ENCODE measurements at places on chromosomes 5 and 9.

DNA sequence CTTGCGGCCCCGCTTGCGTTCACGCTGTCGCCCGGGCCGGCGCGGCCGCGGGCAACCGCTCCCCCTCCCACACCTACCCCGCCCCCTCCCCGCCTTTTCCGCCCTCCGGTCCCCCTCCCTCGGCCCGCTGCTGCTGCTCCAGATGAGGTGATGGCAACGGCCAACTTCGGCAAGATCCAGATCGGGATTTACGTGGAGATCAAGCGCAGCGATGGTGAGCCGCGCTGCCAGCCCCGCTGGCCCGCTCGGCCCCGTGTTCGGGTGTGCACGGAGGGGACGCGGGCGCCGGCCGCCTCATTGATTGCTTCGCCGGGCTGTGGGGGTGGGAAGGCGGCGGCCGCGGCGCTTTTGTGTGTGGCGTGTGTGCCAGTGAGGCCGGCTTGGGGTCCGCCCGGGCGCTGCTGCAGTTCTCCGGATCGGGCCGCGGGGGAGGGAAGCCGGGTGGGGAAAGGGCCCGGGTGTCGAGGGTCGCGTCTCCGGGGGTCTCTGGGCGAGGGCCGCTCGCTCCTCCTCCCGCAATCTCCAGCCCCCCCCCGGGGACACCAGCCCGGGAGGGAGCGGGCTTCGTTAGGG lies 403 bp downstream of the KIF2A start:
- DNase-seq = no peak
- H3K27ac ChIP-seq = peak overlapping the region; percentile 78
- H3K4me3 ChIP-seq = peak overlapping the region; percentile 92

DNA sequence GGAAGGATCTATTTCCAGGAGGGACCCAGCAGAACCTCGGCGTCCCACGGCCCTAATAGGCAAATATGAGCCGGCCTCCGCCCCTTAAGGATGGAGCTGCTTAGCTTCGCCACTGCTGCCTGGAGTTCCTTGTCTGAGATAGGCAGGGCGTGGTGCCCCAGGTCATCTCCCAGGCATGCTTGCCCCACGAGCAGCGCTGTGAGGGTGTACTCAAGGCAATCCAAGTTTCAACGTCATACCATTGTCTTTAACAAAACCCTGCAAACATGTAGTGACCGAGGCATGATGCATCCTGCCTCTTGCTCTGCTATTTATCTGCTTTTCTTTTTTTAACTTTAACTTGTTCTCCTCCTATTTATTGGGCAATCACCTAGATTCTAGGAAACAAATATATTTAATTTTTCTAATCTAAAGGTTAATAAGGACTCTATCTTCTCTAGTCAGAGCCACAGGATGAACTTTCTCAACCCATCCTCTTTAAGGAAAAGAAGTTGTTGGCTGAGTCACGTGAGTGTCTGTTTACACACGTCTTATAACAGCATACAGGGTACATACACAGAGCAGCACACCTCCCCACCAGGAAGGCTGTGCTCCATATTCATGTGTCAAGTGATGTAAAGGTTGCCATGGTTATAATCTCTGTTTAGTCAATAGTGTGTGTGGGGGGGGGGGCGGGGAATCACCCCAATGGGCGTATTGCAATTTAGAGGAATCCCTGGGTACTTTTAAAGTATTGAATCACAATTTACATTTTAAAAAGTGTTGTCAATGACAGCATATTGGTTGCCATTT lies 27.3 kb upstream of the ZSWIM6 start:
- no peak overlapping the region for H3K27ac ChIP-seq
- DNase-seq = no peak
- no peaks in the 10 kb centered on the region for H3K27me3 ChIP-seq
- no peaks in the 10 kb centered on the region for H3K36me3 ChIP-seq
- H3K4me1 ChIP-seq = no peaks in the 10 kb centered on the region

GRCh38 chr5:52757527-52757926 lies 30.2 kb upstream of the ITGA1 start:
- H3K4me3 ChIP-seq = no peak overlapping the region
- H3K4me1 ChIP-seq = no peaks in the 10 kb centered on the region
- H3K36me3 ChIP-seq = no peaks in the 10 kb centered on the region
- H3K27me3 ChIP-seq = no peaks in the 10 kb centered on the region

DNA sequence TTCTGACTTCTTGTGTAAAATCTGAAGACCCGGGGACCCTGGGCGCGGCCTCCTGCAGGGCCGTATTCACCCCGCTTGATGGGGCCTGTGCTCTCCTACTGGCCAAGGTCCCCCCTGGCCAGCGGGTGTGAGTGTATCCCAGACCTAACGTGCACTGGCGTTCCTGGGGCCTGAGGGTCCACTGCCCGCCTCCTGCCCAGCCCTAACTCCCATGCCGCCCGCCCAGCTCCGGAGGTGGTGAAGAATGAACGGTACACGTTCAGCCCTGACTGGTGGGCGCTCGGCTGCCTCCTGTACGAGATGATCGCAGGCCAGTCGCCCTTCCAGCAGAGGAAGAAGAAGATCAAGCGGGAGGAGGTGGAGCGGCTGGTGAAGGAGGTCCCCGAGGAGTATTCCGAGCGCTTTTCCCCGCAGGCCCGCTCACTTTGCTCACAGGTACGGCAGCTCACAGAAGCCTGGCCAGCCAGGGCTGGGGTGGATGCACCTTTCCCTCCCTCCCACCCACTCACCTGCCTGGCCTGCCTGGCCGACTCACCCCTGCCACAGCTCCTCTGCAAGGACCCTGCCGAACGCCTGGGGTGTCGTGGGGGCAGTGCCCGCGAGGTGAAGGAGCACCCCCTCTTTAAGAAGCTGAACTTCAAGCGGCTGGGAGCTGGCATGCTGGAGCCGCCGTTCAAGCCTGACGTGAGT lies 9.5 kb downstream of the GRK6 start:
- H3K27ac ChIP-seq = no peak overlapping the region
- no peak for DNase-seq
- no peaks in the 10 kb centered on the region for H3K27me3 ChIP-seq
- H3K4me3 ChIP-seq = no peak overlapping the region
- peaks cover 18% of the 10 kb centered on the region for H3K4me1 ChIP-seq
- H3K36me3 ChIP-seq = peaks cover 85% of the 10 kb centered on the region

DNA sequence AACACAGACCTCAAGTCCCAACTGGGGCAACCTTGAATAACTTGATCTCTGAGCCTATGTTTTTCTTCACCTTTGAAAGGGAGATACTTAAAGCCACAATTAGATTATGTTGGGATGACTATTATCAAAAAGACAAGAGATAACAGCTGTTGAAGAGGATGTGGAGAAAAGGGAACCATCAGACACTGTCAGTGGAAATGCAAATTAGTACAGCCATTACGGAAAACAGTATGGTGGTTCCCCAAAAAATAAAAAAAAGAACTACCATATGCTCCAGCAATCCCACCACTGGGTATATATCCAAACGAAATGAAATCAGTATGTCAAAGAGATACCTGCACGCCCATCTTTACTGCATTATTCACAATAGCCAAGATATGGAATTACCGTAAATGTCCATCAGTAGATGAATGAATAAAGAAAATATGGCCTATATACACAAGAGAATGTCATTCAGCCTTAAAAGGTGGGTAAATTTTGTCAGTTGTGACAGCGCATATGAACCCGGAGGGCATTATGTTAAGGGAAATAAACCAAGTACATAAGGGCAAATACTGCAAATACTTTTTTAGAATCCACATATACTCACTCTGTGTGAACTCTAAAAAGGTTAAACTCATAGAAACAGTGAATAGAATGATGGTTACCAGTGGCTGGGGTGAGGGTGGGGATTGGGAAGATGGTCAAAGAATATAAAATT lies 12.7 kb downstream of the FAT2 start:
- H3K4me1 ChIP-seq = no peaks in the 10 kb centered on the region
- DNase-seq = no peak
- no peak overlapping the region for H3K27ac ChIP-seq
- no peaks in the 10 kb centered on the region for H3K36me3 ChIP-seq
- no peak overlapping the region for H3K4me3 ChIP-seq

- no peak for DNase-seq
- peaks cover 4% of the 10 kb centered on the region for H3K36me3 ChIP-seq
- no peak overlapping the region for H3K27ac ChIP-seq
- H3K4me1 ChIP-seq = no peaks in the 10 kb centered on the region
These were observed 57.1 kb downstream of the TBCA start for GRCh38 chr5:77718934-77719610.

DNA sequence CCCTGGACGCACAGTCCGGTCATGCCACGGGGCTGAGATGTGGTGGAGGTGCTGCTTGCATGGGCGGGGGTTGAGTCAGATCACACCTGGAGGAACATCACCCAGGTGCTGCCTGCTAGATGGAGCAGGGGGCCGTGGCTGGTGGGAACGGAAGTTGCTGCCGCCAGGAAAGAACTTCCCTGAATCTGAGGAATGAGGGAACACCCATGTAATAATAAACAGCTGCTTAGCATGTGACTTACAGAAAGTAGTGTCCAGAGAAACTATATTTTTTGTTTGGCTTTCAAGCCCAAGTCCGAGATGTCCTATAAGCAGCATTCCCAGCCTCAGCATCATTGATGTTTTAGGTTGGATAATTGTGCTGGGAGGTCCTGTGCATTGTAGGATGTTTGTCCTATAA lies 27.1 kb upstream of the FAM240B start:
- no peaks in the 10 kb centered on the region for H3K27me3 ChIP-seq
- H3K4me1 ChIP-seq = no peaks in the 10 kb centered on the region

DNA sequence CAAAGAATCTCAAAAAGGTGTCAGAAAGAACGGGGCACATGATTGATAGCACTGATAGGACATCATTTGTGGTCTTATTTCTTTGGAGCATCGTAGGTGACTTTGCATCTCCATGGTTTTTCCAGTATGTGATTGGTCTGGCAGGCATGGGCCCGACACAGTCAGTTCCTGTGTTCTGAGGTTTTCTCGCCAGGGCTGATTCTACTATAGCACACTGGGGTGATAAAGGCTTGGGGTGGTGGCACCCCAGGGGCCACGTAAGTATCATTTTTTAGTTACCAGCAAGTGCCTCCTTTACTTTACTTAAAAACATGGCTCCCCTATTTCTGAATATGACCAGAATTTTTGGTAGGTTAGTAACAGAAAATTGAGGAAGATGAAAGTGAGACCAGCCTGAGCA lies 202.7 kb downstream of the RFK start:
- H3K27me3 ChIP-seq = no peaks in the 10 kb centered on the region
- H3K4me1 ChIP-seq = no peaks in the 10 kb centered on the region
- no peak for DNase-seq
- H3K27ac ChIP-seq = no peak overlapping the region
- H3K36me3 ChIP-seq = peaks cover 17% of the 10 kb centered on the region

DNA sequence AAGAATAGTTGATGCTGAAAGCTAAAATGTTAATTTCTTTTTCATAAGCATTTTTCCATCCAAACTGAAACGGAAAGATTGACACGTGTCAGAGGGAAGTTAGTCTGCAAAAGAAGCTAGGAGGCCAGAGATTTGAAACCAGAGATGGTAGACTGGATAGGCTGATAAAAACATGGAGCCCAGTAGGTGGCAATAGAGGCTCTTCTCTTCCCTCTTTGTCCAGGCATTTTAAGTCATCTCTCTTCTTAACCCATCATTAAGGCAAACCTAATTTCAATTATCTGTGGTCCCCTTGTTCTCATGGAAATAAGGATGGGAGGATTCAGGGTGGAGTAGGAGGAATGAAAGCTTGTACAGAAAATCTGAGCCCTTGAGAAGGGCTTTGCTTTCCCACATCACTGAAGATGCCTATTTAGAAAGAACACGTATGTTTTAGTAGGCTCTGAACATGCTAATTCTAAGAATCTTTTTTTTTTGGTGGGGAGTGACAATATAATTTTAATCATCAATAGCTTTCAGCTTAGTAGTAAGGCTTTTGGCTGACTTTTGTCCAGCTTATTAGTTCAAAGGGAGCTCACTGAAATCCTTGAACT lies 66.6 kb downstream of the ZNF474 start:
- H3K4me1 ChIP-seq = no peaks in the 10 kb centered on the region
- no peaks in the 10 kb centered on the region for H3K36me3 ChIP-seq
- no peak for DNase-seq
- H3K4me3 ChIP-seq = no peak overlapping the region
- H3K27ac ChIP-seq = no peak overlapping the region

DNA sequence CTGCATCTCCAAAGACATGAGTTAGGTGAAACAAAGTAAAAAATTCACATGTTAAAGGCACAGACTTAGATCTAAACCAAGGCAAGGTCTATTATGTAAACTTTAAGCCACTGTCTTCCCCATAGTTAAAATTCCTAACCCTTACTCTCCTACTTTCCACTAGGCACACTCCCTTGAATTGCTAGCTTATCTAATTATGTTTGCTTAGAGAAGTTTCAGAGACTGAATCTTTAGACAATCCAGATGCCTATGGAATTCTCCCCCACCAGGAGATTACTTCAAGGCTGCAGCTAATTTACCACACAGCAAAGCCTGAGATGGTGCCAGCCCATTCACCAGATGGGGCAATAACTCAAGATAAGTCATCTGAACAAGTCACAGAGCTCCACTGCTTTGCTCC lies 803.1 kb upstream of the COX7C start:
- H3K4me3 ChIP-seq = no peak overlapping the region
- H3K27ac ChIP-seq = no peak overlapping the region
- H3K27me3 ChIP-seq = no peaks in the 10 kb centered on the region
- DNase-seq = no peak
- no peaks in the 10 kb centered on the region for H3K36me3 ChIP-seq
- H3K4me1 ChIP-seq = no peaks in the 10 kb centered on the region

- H3K27ac ChIP-seq = no peak overlapping the region
- no peak for DNase-seq
- no peak overlapping the region for H3K4me3 ChIP-seq
- no peaks in the 10 kb centered on the region for H3K4me1 ChIP-seq
- no peaks in the 10 kb centered on the region for H3K27me3 ChIP-seq
These were observed 88.5 kb upstream of the TXNDC8 start for GRCh38 chr9:110426052-110426709.

DNA sequence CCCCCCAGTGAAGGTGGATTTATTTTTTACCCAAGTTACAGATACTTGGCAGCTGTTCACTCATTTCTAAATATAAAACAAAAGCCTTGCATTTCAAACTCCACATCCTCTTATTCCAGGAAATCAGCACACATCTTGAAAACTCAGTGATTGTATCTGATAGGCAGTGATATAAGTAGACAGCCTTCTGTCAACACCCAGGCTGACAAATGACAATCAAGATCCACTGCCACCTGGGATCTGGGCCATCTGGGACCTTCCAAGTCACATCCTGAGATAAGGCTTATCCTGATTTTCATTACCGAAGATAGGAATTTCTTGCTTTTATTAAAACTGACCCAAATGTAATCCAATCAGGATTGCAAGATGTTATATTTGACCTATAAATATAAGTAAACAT lies 201.3 kb upstream of the PUM3 start:
- H3K4me3 ChIP-seq = no peak overlapping the region
- no peak overlapping the region for H3K27ac ChIP-seq
- no peaks in the 10 kb centered on the region for H3K36me3 ChIP-seq

DNA sequence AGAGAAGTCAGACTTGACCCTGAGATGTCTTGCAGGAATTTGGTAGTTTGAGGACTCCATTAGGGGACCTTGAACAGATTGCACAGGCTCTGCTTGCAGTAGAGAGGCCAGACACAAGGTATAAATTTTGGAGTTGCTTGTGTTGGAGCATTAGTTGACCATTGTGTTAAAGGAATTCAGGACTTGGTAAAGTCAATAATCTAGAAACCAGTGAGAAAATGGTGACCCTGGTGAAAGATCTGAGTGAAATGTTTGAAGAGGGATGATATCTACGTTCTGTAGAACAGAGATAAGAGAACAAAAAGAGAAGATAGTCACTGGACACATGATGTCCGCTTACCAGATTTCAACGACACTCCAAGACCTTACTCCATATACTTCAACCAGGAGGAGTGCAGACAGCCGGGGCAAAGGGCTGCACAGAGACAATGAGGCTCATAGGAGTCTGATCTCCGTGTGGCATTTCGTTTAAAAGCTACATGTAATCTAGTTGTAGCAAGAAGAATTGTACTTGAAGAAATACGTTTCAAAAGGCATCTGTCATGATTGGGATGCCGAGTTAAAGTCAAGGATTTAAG lies 13.2 kb downstream of the DNAJC25 start:
- no peaks in the 10 kb centered on the region for H3K4me1 ChIP-seq
- no peak for DNase-seq
- no peaks in the 10 kb centered on the region for H3K27me3 ChIP-seq
- H3K36me3 ChIP-seq = peaks cover 21% of the 10 kb centered on the region
